ENCODE measurements at places on chromosomes 11 and 22.

GRCh38 chr22:38422611-38423511 is 32.1 kb downstream of the KCNJ4 start:
- no peak for DNase-seq

DNA sequence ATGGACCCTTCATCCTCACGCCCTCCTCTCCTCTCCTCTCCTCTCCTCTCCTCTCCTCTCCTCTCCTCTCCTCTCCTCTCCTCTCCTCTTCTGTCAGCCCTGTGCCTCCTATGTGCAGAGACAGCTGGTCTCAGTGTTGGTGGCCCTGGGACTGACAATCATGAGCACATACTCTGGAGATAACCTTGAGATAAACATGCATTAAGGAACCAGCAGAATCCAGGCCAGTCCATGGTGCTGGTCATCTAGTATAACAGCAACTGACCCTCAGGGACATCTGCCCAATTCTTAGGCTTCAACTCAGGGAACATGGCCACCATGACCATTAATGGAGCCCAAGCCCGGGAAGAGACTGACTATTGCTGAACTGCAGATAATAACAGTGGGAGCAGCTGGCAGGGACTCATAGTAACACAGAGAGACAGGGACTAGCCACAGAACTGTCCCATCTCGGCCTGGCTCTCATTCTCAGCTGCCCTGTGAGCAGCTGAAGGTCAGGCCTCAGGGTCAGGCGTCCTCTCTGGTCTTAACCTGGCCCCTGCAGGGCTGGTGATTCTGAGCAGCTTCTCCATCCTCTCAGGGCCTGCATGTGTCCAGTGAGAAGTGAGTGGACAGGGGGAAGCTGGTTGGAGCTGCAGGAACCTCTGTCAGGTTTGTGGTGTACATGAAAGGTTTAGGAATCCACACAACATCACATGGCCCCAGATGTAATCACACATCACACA is 45.4 kb downstream of the GGTLC2 start:
- DNase-seq: no peak

- peak; percentile 7 for DNase-seq
Measured at GRCh38 chr11:60762851-60763691, 6.4 kb downstream of the MS4A15 start.

GRCh38 chr11:2521733-2522630 is 77.2 kb downstream of the KCNQ1 start:
- DNase-seq: no peak

GRCh38 chr11:69022260-69022659 is 9.2 kb upstream of the MRGPRF start:
- no peak for DNase-seq

DNA sequence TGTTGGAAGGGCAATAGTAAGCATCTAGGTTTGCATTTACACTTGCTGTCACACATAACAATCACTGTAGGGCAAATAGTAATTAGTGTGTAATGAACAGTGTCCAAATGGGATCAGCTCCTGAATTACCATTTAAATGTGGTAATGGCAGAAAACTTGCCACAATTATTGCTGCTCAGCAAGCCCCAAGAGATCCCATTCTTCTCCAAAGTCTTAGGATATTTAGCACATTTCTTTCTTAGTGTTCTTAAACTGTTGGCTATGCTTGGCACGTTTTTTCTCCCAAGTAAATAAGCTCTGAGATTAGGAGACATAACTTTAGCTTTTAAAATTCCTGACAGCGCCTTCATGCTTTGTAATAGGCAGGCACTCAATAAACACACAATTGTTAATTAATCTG is 1037.0 kb downstream of the DLG2 start:
- no peak for DNase-seq

GRCh38 chr11:6653097-6653496 is 2.5 kb downstream of the DCHS1 start:
- DNase-seq: no peak

DNA sequence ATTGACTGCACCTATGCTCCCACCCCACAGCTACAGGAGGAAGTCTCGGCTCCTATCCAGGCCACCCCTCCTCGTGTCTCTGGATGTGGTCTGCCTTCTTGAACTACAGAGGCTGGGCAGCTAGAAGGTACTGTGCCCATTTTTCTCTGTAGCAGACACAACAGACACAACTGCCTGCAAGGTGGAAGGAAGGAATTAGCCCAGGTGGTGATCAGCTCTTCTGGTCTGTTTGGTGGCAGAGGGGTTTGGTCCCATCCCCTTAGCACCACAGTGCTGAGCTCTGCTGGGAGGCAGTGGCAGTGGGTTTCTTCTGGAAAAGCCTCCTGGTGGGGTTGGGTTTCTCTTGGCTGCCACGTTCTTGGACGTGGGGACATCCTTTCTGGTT is 132.5 kb downstream of the MPPED1 start:
- no peak for DNase-seq

- peak; percentile 28 for DNase-seq
Measured at GRCh38 chr11:76629853-76630599, 40.5 kb downstream of the LRRC32 start.

GRCh38 chr11:100152766-100153165 is 534.3 kb upstream of the ARHGAP42 start:
- DNase-seq: no peak

- peak; percentile 36 for DNase-seq
Measured at GRCh38 chr22:24482575-24482974, 12.6 kb upstream of the UPB1 start.

GRCh38 chr11:18757811-18758210 is 31.8 kb upstream of the IGSF22 start:
- DNase-seq: no peak

- peak; percentile 45 for DNase-seq
Measured at GRCh38 chr11:27183672-27184457, 143.2 kb downstream of the BBOX1 start.

GRCh38 chr22:42994917-42995562 is 19.9 kb downstream of the PACSIN2 start:
- DNase-seq: no peak

GRCh38 chr11:37727371-37727770 is 1129.3 kb upstream of the RAG2 start:
- DNase-seq: no peak

GRCh38 chr11:120878781-120879180 is 145.1 kb upstream of the TBCEL start:
- no peak for DNase-seq

GRCh38 chr11:76602431-76602861 is 68.1 kb downstream of the LRRC32 start:
- no peak for DNase-seq

DNA sequence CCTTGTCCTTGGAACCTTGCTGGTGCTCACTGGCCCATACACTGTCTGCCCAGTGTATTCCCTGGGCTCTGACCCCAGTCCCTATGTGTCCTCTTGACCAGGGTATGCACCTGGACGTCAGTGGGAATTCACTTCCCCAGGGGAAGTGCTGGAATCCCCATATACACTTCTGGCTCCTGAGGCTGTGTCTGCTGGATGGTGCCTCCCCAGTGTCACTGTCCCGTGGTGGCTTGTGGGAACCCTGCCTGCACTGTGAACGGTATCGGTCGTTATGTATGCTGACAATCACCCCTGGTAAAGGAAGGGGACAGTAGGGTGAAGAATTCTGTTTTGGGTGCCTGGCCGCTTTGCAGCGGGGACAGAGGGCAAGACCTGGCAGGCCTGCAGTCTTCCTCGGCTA is 95.9 kb downstream of the RRM1 start:
- DNase-seq: no peak

GRCh38 chr11:36974771-36975170 is 376.7 kb upstream of the RAG2 start:
- DNase-seq: no peak

GRCh38 chr11:74683279-74683871 is 47.9 kb downstream of the CHRDL2 start:
- DNase-seq: peak; percentile 6

GRCh38 chr11:106275151-106275550 is 197.7 kb downstream of the AASDHPPT start:
- no peak for DNase-seq

- no peak for DNase-seq
Measured at GRCh38 chr11:70557742-70558485, 159.6 kb downstream of the CTTN start.

- no peak for DNase-seq
Measured at GRCh38 chr11:119903389-119903788, 174.4 kb upstream of the NECTIN1 start.

GRCh38 chr11:12402025-12402424 is 24.7 kb downstream of the PARVA start:
- no peak for DNase-seq
